Thyroid gland (tissue), 4 donors: ENCODE measurements at places on chromosomes 12 and 14.

DNA sequence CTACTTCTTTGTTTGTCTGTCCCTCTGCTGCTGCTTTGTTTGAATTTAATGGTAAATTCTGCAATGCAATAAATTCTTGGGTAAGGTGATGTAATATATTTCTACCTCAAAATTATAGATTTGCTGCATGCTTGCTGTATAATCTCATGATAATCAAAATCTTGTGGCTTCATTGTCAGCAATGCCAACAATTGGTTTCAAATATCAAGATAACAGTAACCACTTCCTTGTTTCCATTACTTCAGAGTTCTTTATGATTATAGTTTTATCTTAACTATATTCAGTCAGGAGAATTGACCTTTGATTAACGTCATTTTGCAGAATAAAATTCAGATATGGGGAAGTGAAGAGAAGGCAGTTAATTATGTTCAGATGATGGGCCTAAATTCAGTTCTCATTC, 30.2 kb upstream of the RNU6-8 start:
- no peak for DNase-seq

DNA sequence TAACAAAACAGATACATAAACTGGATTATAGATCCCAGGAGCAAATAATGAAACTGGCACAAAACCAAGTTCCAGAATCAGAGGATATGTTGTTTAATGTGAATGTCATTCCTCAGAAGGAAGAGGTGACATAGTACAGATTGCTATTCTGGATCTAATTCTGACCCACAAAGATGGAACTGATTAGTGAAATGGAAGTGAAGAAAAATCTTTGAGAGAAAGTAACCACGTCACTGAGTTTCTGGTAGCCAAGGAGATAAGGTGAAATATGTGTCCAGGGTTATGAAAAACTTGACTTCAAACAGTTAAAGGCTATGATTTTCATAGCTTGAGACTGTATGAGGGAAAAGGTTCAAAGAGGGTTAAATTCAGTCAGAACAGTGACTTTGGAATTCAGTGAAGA, 8.3 kb downstream of the OR10AD1 start:
- DNase-seq = no peak

- DNase-seq = no peak
Observed at GRCh38 chr12:113200021-113200797, 14.7 kb downstream of the RITA1 start.

DNA sequence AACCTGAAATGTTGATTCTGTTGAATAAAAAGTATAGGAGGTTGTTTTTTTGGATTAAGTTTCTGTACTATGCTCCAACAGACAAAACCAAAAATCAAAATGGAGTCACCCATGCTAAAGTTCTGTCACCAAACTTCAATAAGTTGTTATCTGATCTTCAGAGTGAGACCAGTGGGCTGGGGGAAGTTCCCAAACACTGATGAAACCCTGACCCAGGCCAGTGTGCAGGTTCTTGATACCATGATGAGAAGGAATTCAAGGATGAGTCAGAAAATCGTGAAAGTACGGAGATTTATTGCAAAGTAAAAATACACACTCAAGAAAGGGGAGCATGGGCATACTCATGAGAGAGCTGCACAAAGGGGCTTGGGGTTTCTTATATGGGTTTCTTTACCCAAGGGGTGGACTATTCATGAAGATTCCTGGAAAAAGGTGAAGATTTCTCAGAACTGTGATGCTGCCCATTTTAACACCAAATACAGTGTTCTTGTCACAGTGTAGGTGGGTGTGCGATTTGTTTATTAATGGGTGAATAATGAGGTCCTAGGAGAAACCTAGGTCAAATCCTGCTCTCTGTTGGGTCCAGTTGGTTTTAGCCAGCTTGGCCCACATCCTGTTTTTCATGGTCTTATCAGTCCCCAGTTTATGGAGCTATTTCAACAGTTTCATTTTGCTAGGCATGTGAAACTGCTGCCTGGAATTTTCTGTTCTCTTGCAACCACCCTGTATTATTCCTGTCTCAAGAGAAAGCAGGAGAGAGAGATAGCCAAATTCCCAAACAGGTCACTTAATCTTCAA, 27.5 kb upstream of the DENND5B start:
- DNase-seq = no peak

DNA sequence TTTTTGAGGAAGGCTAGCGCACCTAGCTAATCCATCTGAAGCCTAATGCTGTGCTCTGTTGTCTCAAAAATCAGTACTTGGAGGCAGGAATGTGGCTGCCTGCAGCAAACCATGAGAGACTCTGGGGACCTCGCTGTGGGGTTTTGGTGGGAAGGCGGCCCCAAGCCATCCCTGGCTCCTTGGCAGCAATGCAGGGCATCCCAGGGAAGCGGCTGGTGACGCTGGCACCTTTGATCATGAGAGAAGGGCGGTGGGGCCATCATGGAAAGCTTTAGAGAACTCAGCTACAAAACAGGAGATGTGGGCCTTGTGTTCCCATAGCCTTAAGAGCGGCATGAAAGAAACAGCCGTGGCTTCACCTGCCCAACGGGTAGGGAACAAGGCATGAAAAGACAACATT, 101.1 kb upstream of the SFSWAP start:
- DNase-seq = no peak

DNA sequence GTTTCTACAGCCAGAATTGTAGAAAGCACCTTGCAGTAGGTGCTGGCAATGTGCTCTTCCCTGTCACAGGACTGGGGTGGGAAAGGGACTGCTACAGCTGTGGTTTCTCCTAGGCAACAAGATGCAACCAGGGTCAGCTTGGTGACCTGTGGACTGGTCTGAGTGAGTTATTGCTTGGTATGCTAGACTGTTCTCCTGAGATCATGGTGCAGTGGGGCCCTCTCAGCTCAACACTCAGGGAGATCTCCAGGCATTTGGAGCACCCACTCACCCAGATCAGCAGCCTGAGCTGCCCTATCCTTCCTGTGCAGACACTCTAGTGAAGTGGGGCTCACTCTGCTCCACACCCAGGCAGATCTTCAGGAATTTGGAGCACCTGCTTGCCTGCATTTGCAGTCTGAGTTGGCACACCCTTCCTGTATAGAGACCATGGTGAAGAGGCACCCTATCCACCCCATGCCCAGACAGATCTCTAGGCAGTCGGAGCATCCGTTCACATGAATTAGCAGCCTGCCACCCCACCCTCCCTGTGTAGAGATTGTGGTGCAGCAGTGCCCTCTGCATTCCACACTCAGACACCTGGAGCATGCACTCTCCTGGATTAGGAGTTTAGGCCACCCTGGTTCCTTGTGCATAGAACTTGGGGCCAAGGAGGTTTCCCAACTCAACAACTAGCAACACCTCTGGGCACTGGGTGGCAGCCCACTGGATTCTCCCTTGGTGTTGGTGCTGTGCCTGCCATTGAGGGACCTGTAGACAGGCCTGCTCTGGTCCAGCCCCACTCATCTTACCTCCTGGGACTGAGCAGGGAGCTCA, 3.8 kb upstream of the FAM186B start:
- DNase-seq = peak; percentile 45

GRCh38 chr12:111556676-111557075, 42.4 kb downstream of the ATXN2 start:
- DNase-seq = no peak

DNA sequence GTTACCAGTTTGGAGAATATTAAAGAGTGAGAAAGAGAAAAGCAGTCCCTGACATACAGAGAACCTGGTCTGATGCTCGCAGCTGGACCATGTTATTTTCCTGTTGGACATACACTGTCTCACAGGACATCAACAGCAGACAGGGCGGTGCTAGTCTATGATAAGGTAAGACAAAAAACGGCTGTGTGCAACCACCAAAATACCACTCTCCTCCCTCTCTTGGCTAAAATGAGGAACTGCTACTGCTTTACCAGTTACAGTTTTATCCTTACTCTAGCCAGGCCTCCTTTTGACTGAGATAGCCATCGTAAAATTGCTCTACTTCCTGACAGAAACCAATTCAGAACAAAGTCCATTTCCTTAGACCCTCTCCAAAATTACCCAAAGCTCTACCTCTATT, 47.0 kb upstream of the ERGIC2 start:
- DNase-seq = no peak
